Stimulated activated naive CD4-positive, alpha-beta T cell (primary cell): ENCODE measurements at places on chromosomes 13 and 19.

- DNase-seq: peak; percentile 52
Measured at GRCh38 chr19:11581740-11582139, 4.3 kb upstream of the ACP5 start.

DNA sequence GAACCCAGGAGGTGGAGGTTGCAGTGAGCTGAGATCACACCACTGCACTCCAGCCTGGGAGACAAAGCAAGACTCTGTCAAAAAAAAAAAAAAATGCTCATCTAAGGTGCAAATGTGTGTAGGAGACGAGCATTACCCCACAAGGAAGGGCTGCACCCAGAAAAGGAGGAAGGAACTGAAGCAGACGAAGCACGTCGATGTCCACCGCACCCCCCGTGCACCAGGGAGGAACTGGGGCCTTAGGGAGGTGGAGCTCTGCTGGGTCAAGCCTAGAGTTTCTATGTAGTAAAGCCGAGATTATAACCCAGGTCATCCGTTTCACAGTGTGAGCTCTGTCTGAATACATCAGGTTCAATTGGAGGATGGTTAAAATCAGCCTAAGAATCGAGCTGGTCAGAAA is 1.1 kb downstream of the VSTM1 start:
- DNase-seq: no peak

DNA sequence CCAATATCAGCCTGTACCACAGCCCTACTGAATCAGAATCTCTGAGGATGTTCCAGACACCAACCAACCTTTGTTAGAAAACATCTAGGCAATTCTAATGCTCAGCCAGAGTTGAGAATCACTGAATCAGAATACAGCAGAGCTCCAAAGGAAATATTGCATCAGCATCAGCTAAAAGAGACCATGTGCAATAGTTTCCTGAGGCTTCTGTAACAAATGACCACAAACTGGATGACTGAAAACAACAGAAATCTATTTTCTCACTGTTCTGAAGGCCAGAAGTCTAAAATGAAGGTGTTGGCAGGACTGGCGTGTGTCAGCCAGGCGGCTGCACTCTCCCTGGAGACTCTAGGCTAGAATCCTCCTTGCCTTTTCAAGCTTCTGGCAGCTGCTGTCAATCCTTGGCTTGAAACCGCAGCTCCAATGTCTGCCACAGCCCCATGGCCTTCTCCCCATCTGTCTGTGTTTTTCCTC is 1.2 kb upstream of the DCT start:
- DNase-seq: no peak

DNA sequence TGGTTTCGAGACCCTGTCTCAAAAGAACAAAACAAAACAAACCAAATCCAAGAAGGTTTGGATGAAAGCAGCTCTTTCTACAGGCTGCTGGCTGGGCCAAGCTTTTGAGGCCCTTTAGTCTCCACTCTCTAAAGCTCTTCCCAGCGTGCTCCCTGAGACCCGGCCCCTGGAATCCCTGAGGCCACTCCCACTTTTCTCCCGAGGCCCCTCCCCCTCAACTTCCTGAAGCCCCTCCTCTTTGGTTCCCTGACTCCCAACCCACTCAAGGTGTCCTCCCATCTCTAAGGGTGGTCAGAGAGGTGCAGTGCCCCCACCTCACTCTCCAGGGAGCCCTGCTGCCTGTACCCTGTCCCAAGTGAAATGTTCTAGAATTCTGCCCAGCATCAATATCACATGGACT is 10.6 kb downstream of the ERICH6B start:
- DNase-seq: no peak

DNA sequence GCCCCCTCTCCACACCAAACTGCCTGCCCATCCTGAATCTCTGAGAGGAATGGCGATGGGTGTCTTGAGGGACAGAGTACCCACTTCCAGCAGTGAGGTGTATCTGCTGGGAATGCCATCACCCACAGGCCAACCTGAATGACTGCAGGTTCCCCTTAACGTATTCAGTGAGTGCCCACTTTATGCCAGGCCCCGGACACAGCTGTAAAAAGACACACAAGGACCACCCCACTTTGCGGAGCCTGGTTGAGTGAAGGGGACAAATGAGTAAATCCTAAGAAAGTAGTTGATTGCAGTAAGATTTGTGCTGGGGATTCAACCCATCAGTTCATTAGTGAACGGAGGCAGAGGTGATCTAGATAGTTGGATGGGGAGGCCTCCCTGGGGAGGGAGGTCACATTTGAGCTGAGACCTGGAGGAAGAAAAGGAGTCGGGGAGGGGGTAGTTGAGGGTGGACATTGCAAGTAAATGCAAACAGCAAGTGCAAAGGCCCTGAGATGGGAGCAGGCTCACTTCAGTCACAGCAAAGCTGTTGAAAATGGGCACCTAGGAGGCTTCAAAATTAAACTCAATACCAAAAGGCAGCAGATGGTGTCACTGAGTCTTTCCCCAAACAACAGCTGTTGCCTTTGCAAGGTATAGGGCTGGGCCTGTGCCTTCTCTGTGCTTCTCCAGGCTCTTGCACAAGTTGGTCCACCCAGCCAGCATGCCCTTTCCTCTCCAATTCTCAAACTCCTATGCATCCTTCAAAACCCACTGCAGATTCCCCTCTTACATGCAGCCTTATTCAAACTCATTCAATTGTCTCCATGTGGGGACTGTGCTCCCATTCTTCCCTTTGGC is 4.3 kb downstream of the GDF15 start:
- no peak for DNase-seq

- DNase-seq: no peak
Measured at GRCh38 chr13:32976912-32977311, 39.3 kb upstream of the KL start.

DNA sequence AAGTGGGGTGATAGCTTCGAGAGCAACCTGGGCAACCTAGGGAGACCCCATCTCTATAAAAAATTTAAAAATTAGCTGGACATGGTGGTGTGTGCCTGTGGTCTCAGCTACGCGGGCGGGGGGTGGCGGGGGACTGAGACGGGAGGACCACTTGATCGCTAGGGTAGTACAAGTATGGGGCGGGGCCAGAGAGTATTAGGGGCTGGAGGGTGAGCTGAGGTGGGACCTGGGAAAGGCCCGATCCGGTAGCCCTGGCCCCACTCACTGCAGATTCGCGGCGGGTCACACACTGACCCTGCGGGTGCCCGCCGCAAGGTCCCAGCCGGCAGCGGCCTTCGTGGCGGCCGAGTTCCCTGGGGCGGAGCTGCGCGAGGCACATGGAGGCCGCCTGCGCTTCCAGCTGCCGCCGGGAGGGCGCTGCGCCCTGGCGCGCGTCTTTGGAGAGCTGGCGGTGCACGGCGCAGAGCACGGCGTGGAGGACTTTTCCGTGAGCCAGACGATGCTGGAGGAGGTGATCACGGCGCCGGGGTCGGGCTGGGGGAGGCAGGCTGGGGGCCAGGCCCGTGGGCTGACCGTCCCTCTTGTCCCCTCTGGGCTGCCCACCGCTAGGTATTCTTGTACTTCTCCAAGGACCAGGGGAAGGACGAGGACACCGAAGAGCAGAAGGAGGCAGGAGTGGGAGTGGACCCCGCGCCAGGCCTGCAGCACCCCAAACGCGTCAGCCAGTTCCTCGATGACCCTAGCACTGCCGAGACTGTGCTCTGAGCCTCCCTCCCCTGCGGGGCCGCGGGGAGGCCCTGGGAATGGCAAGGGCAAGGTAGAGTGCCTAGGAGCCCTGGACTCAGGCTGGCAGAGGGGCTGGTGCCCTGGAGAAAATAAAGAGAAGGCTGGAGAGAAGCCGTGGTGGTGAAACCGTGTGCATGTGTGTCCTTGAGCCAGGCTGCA is 2.0 kb upstream of the ARHGAP45 start:
- DNase-seq: peak; percentile 68

DNA sequence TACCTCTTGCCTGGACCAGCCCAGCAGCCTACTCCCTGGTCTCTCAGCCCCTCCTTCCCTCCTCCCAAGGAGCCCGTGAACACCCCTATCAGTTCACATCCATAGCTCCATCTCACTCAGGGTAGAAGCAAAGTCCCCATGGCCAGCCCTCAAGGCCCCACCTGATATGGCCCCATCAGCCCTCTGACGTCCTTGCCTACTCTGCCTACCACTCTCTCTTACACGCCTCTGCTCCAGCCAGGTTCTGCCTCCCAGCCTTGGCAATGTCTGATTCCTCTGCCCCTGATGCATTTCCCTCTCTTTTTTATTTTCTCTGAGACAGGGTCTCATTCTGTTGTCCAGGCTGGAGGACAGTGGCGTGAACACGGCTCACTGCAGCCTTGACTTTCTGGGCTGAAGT is 7.9 kb upstream of the SERTAD3 start:
- no peak for DNase-seq

GRCh38 chr13:76223565-76223964 is 587.4 kb downstream of the LMO7 start:
- no peak for DNase-seq

GRCh38 chr13:72126424-72126823 is 259.4 kb upstream of the DACH1 start:
- no peak for DNase-seq

DNA sequence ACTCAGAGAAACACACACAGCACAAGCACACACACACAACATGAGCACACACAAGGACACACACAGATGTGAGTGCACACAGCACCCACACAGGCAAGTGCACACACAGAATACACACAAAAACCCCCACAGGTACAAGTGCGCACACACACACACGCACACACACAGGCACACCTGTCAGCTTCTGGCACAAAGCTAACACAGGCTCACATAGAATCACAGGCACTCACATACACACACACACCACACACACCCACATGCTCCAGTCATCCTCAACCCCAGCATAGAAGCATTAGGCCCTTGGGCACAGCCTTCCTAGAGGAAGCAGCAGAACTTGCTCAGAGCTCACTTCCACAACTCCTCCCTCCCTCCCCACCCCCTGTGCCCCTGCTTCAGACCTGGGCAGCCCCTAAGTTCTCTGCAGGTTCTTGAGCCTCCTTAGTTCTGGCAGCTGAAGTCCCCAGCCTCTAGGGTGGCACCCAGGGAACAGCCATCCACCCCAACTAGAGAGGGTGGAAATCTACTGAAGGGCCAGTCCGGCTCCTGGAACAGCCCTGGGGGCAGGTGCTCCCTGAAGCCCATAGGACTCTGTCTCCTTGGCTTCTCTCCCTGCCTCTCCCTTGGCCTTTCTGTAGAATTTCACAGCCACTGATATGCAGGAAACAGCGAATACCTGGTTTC is 129.9 kb upstream of the VSTM2B start:
- DNase-seq: no peak

DNA sequence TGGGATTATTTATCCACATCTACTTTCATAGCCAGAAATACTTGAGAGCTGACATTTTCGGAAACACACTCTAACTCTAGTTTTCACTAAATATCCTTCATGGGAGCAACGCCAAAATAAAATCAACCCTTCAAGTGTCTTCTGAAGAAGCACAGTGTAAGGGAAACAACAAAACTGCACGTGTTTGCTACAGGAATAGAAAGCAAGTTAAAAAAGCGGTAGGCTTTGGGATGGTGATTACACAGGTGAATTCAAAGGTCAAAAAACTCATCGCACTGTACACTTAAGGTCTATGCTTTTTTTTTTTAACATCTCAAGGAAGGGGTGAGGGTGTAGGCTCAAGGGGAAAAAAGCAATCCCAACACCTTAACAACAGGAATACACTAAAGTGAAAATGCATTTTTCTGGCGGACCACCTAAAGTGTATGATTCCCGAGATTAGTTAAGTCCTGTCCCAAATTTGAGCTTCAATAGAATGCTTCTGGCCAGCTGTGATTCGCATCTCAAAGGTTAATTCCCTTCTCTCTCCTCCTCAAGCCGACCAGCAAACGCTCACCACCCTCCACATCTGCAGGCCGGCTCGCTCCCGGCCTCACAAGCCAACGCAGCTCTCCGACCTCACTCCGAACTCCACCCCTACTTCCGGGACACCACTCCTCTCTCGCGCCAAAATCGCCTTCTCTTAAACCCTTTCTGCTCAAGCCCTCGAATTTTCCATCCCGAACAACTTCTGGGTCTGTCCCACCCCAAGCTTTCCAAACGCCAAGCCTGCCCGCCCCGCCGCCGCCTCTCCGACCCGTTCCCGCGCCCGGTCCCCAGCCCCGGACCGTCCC is 1.1 kb downstream of the ARGLU1 start:
- peak; percentile 12 for DNase-seq

GRCh38 chr13:46373623-46374022 is 13.4 kb downstream of the RUBCNL start:
- DNase-seq: no peak

DNA sequence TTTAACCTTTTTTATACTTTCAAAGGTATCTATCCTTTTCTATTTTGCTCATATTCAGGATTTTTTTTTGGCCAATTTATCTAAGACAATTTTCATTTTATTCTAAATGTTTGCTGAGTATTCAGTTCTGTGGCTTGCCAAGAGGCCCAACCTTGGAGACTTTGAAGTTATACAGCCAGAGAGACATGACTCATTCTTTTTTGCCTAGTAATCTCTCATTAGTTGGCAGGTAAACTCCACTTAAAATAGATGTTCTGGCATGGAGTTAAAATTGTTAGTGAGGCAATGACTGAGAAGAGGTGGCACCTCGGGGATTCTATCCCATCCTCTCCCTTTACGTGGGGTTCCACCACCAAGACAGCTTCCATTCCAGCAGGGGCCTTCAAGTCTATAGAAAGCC is 213.8 kb downstream of the KCTD12 start:
- no peak for DNase-seq

DNA sequence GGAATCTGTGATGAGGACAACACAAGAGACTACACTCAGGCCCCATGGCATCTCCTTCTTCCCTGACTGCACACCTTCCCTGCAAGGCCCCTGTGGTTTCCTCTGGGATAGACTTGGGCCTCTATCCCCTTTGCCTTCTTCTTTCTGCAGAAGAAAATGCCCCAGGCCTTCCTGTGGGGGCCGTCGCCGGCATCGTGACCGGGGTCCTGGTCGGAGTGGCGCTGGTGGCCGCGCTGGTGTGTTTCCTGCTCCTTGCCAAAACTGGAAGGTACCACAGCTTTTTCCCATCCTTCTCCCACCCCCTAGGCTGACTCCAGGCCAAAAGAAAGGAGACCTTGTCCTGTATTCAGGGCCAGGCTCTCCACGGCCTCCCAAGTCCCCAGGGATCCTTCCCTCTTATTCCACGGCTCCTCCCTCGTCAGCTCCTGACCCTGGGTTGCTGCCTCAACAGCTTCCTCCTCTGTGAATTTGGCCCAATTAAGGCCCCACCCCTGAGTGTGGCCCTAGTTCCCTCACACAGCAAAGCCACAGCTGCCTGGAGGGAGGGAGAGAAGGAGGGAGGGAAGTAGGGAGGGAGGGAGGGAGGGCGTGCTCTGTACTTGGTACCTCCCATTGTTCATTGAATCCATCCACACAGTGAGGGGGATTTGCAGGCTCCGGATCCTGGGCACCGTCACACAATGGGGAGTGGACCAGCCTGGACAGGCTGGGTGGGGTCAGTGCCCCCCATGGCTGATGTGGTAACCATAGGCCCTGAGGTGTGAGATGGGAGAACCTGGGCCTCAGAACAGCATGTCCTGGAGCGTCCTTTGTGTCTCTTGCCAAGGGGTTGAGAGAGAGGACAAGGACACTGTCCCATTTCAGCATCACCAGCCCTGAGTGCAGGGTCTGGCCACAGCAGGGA is 12.5 kb downstream of the CEACAM3 start:
- DNase-seq: no peak
